ENCODE measurements at places on chromosomes 3 and 15. TPM values are rescaled to one million over a fixed set of nuclear protein-coding genes. Genes with fewer than 3 reads are reported as not detected.

COL8A1 gene
- total RNA-seq, result 225 TPM

PRRT3 gene
- total RNA-seq, result 3.8 TPM

TTC14 gene
- total RNA-seq, result 20.3 TPM

CNTN3 gene
- total RNA-seq, result not detected

COLQ gene
- 0.12 TPM for total RNA-seq

MRPS25 gene
- total RNA-seq, result 12.6 TPM

CAMK2N2 gene
- total RNA-seq, result 1.1 TPM

TJP1 gene
- total RNA-seq, result 45.2 TPM

EOMES gene
- not detected for total RNA-seq

PROS1 gene
- total RNA-seq, result 4.0 TPM

CIP2A gene
- 40.5 TPM for total RNA-seq

SLC12A8 gene
- 57.6 TPM for total RNA-seq

DNA sequence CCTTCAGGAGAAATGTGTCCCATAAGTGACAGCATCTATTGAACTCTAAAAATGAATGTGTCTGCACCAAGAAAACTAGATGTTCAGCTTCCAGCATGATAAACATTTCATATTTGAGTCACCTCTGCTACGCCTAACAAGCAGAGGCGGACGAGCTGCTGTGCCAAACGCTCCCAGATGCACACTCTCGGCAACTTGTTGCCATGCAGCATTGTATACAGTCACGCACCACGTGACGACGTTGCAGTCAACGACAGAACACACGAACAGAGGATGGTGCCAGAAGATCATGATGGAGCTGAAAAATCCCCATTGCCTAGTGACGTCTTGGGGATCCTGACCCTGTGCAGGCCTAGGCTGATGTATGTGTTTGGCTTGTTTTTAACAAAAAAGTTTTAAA is 137.5 kb downstream of the XXYLT1 start:
- no peak for DNase-seq

GRCh38 chr3:127914584-127914983 is 448 bp upstream of the KBTBD12 start:
- DNase-seq, result peak; percentile 32

DNA sequence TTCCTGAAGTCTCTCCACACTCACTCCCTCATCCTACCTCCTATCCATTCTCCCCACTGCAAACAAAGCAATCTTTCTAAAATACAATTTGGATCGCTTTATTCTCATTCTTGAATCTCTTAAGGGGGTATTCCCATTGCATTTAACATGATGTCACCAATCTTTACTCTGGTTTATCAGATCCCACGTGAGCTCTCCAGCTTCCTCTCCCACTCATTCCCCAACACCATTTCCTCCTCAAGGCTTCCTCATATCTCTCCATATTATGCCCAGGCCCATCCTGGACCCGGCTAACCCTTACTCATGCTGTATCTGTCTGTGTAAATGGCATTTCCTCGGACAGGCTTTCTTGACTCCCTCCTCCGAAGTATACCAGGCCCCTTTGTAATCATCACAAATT is 165.0 kb downstream of the CD47 start:
- no peak for DNase-seq

GRCh38 chr3:69658514-69659140 is 80.6 kb upstream of the MITF start:
- DNase-seq, result no peak

- peak; percentile 73 for DNase-seq
These were observed 2.3 kb upstream of the SHC4 start for GRCh38 chr15:48965972-48966371.

GRCh38 chr3:183506674-183507320 is 48.7 kb downstream of the KLHL6 start:
- no peak for DNase-seq

DNA sequence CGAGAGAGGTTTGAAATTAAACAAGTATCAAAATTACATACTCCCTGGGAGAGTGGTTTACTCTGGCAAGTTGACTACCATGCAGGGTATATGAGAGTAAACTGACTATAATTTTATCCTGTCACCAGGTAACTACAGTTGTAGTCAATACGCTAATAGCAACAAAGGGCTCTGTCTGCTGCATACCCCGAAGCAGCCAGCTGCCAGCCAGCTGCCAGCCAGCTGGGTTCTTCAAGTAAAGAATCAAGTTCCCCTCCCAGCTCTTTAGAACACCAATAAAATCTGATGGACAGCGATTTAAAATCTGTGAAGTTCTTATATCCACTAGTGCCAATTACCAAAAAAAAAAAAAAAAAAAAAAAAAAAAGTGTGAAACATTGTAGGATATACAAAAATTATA is 417.7 kb upstream of the CFAP20DC start:
- DNase-seq, result no peak

GRCh38 chr15:51192521-51193280 is 98.0 kb upstream of the TNFAIP8L3 start:
- DNase-seq, result peak; percentile 85

- DNase-seq, result no peak
These were observed 22.8 kb upstream of the MECOM start for GRCh38 chr3:169686266-169686665.

DNA sequence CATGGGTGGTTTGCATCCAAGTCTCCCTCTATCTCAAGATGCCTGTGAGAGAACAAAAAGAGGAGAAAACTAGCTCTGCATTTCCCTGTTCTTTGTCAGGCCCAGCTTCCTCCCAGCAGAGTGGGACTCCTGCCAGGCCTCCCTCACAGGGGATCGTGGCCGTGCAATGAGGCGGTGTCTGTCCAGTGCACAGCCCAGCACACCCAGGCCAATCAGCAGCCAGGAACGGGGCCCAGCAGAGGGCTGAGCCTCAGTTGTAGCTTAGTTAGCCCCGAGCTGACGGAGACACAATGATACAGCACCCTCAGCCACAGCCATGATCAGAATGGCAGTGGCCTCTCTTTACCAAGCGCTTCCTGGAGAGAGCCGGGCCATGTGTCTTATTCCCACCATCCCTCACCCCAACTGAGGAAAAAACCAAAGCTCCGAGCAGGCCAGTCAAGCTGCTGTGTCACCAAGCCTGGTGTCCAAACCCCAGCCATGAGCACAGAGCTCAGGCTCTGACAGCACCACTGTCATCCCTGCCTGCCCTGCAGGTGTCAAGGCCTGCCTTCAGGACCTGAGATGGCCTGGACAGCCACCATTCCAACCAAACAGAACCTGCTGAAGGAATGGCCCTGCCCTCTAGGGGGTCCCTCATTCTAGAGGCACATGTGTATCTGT is 71.1 kb downstream of the DNAJB8 start:
- DNase-seq, result no peak

DNA sequence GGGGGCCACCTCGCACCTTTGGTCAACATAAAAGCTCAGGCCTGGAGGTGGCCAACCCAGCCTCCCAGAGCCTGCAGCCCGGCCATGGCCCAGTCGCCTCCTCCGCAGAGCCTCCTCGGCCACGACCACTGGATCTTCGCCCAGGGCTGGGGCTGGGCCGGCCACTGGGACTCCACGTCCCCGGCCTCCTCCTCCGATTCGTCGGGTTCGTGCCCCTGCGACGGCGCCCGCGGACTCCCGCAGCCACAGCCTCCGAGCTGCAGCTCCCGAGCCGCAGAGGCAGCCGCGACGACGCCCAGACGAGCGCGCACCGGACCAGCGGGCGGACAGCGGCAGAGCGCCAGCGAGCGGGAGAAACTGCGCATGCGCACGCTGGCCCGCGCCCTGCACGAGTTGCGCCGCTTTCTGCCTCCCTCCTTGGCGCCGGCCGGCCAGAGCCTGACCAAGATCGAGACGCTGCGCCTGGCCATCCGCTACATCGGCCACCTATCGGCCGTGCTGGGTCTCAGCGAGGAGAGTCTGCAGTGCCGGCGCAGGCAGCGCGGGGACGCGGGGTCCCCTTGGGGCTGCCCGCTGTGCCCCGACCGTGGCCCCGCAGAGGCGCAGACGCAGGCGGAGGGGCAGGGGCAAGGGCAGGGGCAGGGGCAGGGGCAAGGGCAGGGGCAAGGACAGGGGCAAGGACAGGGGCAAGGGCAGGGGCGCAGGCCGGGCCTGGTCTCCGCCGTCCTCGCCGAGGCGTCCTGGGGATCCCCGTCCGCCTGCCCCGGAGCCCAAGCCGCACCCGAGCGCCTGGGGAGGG is at the start of gene MESP2:
MESP2 (plus strand) TSS at position 59 of the 799 bp plus-strand sequence; CDS start at position 85, 26 bp downstream.
- peak; percentile 46 for DNase-seq

- DNase-seq, result no peak
These were observed 31.4 kb downstream of the POMGNT2 start for GRCh38 chr3:43074482-43074881.

All from M059J (cell line).